ENCODE measurements at places on chromosomes 2 and 18.
A peak's percentile ranks its signal among the peaks of the same experiment; 100 is the strongest.

- no peak for DNase-seq
These were observed 784.9 kb downstream of the EPHA4 start for GRCh38 chr2:220787251-220787650.

DNA sequence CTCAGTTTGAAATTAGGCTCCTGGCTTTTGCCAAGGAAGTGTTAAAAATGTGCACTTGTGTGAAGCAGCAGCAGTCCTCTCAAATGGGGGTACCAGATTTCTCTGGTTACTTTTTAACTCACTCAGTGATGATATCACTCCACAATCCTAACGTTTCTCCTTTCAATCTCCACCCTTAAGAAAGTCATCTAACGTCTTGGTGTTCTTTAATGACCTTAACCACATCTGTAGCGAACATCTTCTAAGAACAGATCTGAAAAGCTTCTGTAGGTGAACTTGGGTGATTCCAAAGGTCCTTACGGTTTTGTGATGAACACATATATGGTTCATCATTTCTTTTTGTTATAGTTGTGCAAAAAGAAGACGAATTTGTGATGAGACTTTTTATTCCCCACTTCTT is 73.2 kb downstream of the DOCK10 start:
- no peak for DNase-seq

- no peak for DNase-seq
These were observed 66.3 kb downstream of the DYM start for GRCh38 chr18:49394191-49394590.

DNA sequence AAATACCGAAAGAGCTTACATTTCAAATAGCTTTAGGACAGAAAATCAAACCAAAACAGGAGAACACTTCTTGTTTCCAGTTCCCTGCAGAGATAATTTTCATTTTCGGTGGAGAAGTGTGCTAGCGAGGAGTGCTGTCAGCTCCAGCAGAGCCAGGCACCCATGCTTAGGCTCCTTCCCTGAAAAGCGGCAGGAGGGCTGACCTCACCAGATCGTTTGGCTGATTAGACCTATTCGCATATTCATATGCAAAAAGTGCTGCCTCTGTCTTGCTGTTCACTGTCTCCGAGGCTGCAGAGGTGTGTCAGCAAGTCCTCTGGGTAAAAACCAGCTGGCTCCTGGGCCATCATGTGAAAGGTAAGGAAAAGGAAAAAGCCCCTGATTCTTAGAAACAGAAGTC is 225.8 kb upstream of the COPS8 start:
- no peak for DNase-seq

- no peak for DNase-seq
These were observed 49.2 kb upstream of the TUBA3D start for GRCh38 chr2:131426727-131427126.

- no peak for DNase-seq
These were observed 9.7 kb downstream of the SNED1 start for GRCh38 chr2:241007880-241008710.

GRCh38 chr2:183186296-183186695 is 62.1 kb downstream of the NUP35 start:
- peak; percentile 24 for DNase-seq

DNA sequence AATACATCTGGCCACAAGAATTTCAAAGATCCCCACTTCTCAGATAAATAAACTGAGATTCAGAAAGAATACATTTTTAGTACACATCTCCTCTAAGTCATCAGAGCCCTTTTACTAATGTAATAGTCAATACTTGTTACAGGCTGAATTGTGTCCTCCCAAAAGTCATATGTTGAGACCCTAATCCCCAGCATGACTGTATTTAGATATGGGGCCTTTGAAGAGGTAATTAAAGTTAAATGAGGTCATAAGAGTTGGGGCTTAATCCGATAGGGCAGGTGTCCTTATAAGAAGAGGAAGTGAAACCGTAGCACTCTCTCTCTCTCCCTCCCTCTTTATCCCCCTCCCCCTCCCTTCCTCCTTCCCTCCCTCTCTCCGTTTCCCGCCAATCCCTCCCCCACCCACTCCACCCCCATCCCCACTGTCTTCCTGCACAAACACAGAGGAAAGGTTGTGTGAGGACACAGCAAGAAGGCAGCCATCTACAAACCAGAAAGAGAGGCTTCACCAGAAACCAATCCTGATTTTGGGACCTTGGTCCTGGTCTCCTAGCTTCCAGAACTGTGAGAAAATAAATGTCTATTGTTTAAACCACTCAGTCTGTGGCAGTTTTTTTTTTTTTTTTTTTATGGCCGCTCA is 66.6 kb upstream of the ZNF397 start:
- no peak for DNase-seq

DNA sequence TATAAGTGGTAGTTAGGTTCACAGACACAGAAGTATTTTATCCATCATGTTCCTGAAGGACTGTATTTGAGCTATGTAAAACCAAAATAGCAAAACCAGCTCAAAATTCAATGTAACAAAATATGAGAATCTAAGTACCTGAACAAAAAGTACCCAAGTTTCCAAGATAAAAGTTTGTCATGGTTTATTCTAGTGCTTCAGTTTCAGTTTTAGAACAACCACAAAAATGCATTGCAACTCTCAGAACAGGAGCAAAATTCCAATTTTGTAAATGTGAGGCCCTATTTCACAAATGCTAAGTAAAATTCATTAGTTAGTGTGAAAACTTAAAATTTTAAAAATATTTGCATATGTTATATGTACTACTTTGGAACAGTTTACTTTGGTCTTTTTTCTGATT is 5.0 kb upstream of the ALPK2 start:
- DNase-seq: no peak

DNA sequence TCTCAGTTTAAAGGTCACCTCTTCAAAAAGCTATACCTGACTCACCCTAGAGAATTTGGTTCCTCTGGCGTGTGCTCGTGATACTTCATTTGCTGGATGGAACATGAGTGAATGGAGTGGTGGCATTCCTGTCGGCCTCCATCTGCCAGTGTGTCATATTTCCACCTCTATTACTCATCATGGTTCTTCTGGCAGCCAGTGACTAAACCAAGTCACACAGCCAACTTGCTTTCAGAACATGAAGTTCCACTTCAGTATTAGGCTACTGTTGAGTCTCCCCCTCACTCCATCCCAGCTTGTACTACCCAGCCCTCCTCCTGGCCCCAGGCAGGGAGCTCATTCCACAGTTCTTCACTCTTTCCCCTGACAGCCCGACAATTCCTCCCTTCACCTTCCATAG is 169.8 kb downstream of the MREG start:
- DNase-seq: peak; percentile 92

DNA sequence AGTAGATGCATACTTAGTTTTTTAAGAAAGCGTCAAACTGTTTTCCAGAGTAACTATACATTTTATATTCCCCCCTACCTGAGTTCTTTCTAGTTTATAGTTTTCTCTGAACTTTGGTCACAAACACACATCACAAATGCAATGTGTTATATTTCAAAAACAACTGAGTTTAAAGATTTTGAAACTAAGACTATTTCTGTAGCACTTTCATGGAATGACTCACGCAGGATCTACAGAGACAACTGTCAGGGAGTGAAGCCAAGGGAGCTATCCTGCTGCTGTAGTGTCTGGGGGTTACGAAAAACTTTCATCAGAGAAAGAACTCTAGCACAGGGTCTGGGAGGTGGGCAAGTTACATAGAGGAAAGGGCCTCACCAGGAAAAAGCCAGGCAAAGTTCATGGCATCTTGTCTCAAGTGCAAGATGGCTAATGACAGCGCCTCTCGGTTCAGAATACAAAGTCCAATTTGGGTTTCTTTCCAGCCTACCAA is 66.8 kb downstream of the UXS1 start:
- peak; percentile 39 for DNase-seq

- no peak for DNase-seq
These were observed 660.0 kb upstream of the TMEFF2 start for GRCh38 chr2:192854706-192855105.
